Mesothelial cell of epicardium (in vitro differentiated cells): ENCODE measurements at places on chromosomes 4 and X. TPM values are rescaled to one million over a fixed set of nuclear protein-coding genes. Genes with fewer than 3 reads are reported as not detected.

Gene PCDH10
- total RNA-seq = 21.3 to 22.3 TPM (median 21.3 TPM) in 3 replicates

Gene GPRASP3
- total RNA-seq = 8.4 to 10.0 TPM (median 8.5 TPM) in 3 replicates

Gene TLR2
- 2.4 to 3.0 TPM (median 2.9 TPM) in 3 replicates for total RNA-seq

Gene OPN1MW2
- total RNA-seq = not detected in 3 replicates
